Neural progenitor cell (in vitro differentiated cells): ENCODE measurements at places on chromosomes 4 and X.

DNA sequence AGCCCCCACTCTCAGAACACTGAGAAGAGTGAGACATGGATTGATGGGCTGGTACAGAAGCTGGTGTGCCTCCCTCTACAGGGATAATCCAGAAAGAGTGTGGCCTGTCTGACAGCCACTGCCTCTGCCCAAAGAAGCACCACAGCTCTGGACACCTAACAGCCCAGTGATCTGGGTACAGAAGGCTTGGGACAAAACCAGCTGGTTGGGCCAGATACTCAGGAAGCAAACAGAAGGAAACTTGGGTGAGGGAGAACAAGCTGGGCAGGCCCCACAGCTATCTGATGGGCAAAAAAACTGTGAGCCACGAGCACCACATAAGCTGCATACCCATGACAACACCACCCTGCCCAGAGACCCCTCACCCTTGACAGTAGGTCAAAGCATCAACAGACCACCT lies 46.9 kb downstream of the TMPRSS11F start:
- no peak for DNase-seq

DNA sequence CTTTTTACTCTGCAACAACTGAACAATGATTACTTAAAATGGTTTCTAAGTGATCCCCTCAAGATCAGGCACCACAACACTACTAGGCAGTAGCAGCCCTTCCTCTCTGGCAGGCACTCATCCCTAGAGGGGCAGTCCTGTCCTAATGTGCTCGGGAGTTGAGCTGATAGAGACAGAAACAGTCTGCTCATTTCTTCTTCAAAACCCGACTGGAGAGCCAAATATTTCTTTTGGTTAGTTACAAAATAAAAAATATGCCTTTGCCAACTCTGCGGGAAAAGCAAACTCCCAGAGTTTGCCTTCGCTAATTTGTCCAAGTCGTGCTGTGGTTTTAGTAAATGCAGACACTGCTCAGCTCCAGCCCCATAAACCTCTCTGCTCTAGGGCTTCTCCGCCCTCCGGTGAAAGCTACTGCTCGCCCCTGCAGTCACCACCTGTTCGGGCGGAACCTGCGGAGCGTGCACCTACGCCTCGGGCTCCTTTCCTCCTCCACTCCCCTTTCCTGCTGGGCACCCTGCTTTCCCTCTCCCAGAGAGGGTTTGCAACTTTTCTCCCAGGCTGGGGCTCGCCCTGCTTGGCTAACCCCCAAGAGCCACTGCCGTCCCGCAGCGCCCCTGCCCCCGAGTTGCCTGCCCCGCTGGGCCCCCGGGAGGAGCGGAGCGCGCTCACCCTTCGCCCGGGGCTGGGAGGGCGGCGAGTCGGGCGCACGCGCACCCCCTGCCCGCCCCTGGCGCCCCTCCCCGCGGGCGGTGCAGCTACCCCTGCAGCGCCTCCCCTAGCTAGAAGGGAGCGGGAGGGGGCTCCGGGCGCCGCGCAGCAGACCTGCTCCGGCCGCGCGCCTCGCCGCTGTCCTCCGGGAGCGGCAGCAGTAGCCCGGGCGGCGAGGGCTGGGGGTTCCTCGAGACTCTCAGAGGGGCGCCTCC lies at the start of gene NPNT:
Gene NPNT, plus strand, starts transcription at position 812 of the 923 bp plus-strand sequence. CDS start 182 bp downstream, outside the sequence.
- peak; percentile 64 for DNase-seq

DNA sequence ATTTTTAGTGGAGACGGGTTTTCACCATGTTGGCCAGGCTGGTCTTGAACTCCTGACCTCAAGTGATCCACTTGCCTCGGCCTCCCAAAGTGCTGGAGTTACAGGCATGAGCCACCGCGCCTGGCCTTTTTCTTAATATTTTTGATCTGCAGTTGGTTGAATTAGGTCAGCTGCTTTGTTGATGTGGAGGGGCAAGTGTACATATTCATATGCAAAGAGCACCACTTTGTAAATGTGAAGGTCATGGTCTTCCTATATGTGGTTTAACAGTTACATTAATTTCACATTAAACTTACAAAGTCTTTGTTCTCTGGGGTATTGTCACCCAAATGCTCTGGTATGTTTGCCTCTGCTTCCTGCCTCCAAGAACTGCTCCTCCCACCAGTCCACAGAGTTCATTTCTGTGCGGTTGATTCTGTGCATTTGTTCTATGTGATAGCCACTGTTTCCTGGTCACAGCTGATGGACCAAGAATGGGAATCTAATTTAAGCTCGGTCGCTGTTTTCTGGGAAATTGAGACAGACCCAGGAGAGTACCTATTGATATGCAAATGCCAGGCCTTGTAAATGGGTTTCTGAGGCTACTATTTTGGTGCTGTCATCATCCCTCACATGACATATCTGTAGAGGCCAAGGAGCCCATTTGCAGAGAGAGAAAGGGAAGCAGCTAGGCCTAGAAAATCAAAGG lies 26.9 kb upstream of the HPSE start:
- no peak for DNase-seq

DNA sequence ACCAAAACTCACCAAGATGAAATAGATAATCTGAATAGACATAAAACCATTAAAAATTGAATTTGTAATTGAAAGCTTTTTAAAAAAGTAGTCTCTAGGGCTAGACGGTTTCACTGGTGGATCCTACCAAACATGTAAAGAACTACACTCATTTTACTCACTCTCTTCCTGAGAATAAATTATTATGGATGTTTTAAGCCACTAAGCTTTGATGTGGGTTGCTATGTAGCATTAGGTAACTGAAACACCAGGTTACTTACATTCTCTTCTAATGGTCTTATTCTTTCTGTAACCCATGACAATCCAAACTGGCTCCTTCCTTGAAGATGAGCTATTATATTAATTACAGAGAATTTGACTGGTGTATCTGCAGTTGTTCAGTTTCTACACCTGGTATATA lies 385.1 kb downstream of the PPP1R2C start:
- DNase-seq = no peak

DNA sequence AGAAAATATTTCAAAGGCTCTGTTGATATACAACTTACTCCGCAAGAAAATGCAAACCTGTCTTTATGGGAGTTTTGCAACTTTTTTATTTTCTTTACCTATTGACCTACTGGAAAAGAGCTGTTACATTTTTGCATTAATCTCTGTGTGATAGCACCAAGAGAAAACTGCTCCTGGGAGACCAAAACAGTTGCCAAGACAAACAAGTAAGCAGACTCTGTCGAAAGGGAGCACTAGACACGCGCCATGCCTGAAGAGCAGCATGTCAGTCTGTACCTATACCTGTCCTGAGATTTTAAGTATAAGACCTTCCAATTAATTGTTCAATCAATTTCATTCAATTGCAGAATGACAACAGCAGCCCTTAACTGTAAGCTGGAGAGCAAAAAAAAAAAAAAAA lies 56.0 kb upstream of the TECRL start:
- no peak for DNase-seq

DNA sequence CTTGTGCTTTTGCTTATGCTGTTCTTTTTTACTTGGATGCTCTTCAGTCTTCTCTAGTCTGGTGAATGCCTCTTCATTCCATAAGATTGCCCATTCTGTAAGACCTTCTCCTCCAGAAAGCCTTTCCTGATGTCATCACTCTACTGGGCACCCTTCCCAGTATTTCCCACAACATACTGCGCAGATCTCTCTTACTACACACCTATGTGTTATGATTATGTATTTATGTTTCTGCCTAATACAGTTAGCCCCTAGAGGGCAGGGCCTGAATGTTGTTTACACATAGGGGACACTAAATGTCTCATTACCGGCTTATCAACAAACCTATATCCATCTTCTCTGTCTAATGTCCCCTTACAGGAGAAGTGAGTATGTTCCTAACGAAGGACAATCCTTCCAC lies 21.1 kb downstream of the AIFM1 start:
- no peak for DNase-seq

DNA sequence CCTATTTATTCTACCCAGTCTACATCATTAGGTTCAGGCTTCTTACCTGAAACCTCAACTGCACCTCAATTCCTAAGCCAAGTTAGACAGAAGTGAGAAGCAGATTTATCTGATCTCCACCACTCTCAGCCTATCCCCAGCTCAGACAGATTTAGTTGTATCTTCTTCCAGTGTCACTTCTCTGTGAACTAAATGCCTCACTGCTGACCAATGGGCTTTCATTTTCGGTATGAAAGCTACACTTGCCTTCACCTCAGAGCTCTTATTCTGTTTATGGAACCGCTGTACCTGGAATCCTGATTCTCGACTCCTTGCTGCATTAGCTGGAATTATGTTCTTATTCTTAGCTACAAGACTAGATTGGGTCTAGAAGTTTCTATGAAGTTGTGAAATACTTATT lies 833.2 kb downstream of the CCSER1 start:
- no peak for DNase-seq

GRCh38 chr4:185151296-185151695 lies 8.2 kb downstream of the SLC25A4 start:
- no peak for DNase-seq

DNA sequence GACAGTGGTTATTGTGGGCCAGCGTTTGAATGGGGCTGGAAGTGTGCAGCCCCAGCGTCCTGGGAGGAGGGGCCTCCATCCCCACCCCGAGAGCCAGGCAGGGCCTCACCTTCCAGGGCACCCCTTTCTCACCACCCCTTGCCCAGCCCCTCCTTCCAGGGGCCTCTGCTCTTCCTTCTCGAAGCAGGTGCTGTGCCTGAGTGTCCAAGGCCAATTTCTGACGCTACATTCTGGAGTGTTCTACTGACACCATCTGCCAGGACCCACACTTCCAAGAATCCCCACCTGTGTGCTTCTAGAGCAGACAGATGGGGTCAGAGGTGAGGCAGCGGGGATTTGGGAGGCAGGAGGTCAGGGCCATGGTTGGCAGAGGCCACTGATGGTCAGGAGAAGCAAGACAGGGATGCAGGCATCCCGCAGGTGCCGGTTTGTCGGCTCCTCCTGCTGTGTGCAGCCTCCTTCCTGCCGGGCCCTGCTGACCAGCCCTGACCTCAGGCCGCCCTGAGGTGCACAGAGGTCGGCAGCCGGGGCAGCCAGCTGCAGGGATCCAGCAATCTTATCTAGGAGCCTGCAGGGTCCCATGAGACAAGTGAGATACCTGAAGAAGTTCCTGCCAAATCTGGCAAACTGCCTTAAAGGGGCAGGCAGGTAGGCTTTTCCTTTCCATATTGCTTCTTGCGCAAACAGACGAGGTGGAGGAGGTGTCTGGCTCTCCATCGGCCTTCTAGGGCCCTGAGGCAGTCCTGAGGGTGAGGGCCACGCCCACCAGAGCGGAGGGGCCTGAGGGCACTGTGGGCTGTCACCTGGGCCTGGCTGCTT lies 18.8 kb downstream of the MSANTD1 start:
- DNase-seq = peak; percentile 5

DNA sequence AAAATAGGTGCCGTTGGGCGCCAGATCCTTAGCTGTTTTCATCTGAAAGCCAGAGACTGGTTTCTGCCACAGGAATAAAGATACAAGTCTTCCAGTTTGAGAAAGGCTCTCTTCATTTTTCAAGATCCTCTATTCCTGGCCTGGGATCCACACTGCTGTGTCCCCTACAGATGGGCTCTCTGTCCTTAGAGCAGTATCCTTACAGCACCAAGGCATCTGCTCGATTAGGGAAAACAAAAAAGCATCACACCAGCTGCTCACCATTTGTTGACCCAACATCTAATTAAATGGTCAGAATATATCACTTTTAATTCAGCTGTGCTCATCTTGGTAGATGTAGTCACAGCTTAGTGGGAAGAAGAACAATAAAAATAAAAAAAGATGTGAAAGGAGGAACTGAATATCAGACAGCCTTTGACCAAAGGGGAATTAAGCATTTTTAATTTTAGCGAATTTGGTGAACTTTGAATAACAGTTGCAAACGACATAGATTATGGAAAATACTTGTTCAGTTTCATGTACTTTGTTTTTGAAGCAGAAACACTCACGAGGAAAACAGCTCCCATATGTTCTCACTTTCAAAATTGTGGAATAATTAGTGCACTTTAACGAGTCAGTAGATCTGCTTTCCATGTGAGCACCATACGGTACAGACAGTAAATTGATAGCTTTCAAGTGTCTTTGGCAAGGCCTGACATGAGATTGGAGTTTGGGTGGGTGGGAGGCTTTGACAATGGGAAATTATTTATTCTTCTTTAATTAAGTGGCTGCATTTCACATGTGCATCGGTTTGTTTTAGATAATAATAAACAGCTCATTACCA lies 148.4 kb upstream of the CLNK start:
- no peak for DNase-seq

GRCh38 chr4:115278830-115279229 lies 165.4 kb upstream of the NDST4 start:
- no peak for DNase-seq

GRCh38 chrX:40467454-40467853 lies 113.3 kb upstream of the ATP6AP2 start:
- DNase-seq = no peak

DNA sequence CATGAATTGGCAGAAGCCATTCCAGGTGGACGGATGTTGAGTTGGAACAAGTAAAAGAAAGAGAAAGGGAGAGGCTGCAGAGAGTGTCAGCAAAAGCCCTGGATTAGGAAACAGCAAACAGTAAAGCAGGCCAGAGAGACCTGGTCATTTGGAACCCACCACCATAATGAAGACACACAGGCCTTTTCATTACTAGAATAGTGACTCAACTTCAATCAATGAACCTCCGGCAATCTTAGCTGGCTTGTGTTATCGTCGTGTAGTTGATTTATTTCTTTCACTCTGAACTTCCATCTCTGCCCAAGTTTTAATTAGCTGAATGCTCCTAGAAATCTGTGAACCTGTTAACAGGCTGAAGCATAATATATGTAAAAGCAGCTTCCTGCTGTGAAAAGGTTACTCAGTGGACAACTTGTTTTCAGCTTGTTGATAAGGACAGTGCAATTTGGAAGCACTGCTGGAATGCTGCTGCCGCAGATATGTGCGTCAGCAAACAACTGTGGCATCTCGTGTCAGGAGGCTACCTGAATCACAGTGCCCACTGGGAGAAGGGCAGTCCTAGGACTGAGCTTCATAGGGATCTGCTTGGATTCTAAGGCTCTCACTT lies 68.8 kb downstream of the SPANXN4 start:
- no peak for DNase-seq

DNA sequence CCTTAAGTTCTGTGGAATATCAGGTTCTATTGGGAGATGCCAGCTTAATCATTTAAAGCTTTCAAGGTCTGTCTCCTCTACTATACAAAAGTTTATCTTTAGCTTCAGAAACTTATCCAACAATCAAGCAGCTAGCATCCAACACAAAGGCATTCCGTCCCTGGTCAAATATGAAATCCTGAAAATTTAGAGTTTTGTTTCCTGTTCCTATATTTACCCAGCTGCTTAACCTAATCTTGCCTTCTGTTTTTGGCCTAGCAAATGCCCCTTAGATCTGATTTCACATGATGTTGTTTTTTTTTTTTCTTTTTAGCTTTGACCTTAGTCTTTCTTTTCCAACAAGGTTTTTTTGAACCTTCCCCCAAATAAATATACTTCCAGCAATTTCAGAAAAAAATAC lies 33.8 kb downstream of the FAM13A start:
- DNase-seq = no peak

GRCh38 chr4:8568068-8568668 lies 12.0 kb upstream of the GPR78 start:
- no peak for DNase-seq
